ENCODE measurements at places on chromosomes 2 and 18.

DNA sequence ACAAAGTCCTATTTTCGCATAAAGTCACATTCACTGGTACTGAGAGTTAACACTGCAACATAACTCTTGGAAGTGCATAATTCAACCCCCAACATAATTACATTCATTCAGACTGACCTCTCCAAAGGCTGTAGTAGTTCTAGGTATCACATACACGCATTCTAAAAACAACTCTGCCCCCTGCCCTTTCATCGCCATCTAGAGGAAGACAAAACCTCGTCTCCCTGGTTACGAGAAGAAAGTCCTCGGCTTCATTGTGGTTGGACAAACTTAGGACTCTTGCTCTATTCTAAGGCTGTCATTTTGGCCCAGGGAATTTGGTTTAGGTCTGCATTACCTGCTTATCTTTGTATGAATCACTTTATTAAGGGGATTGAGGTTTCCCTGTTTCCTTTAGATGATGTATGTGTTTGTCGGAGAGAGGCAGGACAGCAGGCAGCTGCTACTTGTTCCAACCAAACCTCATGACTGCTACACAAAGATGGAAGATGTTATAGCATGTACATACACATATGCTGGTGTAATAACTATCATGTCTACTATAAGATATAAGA, 215.4 kb upstream of the NRXN1 start:
- no peak for DNase-seq

DNA sequence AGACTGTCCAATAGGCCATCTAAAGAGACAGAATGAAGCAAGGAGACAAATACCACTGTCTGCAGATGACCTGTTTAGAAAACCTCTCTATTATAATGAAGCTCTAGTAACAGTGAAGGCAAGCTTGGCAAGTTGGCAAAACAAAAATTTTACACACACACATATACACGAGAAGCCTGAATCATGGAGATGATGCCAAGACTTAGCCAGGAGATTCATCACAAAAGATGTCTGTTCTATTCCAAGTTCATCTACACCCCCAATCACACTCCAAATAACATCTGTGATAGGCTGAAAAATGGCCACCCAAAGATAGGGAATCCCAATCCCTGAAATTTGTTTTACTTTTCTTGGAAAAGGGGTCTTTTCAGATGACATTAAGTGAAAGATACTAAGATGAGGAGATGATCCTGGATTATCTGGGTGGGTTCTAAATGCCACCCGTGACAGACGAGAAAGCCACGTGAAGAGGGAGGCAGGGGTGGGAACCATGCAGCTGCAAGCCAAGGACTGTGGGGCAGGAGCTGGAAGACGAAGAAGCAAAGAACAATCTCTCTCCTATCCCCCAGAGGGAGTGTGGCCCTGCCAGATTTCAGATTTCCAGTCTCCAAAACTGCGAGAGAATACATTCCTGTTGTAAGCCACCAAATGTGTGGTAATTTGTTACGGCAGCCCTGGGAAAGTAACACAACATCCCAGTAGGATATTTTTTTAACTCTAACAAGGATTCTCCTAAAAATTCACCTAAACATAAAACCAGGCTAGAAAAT, 20.0 kb downstream of the HDLBP start:
- DNase-seq = no peak

- no peak for DNase-seq
Observed at GRCh38 chr2:107542314-107542740, 284.4 kb upstream of the RGPD4 start.

DNA sequence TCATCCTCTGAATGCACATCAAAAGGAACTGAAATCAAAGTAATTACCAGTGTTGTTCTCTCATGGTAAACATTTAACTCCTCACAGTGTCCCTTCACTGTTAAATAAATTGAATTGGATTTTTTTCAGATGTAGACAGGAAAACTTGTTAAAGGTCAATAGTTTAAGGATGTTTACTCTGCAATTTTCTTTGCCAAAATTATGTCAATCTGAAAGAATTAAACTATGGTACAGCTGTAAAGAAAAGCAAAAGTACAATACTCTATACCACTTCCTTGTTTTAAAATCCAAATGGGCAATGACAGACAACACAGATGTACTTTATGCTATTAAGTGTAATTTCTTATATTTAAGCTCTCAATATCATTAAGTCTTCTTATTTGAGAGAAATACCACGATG, 153.2 kb downstream of the WDPCP start:
- no peak for DNase-seq
